Esophagus muscularis mucosa (tissue), 4 donors: ENCODE measurements at places on chromosomes 4 and X. TPM values are rescaled to one million over a fixed set of nuclear protein-coding genes. Genes with fewer than 3 reads are reported as not detected.
A peak's percentile ranks its signal among the peaks of the same experiment; 100 is the strongest.

Gene ADH4
- total RNA-seq = 0.83 TPM

Gene TLR10
- total RNA-seq = 0.17 TPM

Gene HDX
- total RNA-seq = 4.3 TPM

Gene RTL3
- 1.7 TPM for total RNA-seq

Gene MMAA
- 4.8 TPM for total RNA-seq

GRCh38 chr4:173360587-173361221 lies 10.1 kb upstream of the SAP30 start:
- no peak for DNase-seq

GRCh38 chr4:54513204-54513603 lies 144.6 kb upstream of the KIT start:
- peak; percentile 92 for DNase-seq

DNA sequence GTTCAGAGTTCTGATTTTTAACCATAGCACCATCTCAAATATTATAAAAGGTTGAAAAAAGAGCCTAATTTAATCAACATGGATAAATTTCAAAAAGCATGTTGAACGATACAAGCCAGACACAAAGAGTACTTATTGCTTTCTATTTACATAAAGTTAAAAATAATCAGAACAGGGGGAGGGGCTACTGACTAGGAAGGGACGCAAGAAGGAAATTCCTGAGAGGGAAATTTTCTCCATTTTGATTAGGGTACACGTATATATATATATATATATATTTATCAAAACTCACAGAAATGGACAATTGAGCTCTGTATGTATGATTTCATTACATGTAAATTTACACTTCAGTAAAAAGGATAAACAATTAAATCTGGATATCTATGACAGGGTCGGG lies 482 bp upstream of the MBTPS2 start:
- no peak for DNase-seq

DNA sequence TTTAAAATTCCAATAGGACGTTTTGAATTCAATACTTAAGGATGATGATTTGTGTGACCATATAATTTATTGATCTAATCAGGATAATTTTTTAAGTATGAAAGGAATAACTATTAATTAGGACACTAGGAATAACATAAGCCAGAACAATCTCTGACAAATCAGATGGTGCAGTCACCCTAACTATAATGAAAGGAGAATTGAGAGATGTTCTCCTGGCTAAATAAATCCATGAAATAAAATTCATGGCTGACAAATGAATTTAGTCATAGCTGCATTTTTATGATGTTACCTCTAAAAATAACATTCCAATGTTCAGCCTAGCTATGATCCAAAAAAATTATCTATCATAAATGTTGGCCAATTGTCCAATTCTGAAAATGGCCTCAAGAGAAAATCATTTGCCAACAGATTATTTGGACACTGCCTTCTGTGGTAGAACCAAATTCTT lies 190.6 kb upstream of the NEIL3 start:
- DNase-seq = no peak

DNA sequence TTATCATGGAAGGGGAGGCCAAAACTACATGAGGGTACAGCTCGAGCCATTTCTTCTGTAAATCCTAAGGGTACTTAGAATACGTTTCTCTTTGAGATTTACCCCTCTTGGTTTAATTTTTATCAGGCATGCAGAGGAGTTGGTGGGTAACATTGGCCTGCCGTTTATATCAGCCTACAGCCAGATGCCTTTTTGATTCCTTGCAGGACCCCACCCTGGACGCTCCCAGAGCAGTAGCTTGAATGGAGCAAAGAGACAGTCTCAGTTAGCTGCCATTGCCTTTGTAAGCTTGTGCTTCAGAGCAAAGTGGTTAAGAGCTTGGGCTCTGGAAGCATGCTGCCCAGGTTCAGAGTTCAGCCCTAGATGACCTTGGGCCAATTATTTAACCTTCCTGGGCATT lies 9.0 kb downstream of the DOCK11 start:
- no peak for DNase-seq

DNA sequence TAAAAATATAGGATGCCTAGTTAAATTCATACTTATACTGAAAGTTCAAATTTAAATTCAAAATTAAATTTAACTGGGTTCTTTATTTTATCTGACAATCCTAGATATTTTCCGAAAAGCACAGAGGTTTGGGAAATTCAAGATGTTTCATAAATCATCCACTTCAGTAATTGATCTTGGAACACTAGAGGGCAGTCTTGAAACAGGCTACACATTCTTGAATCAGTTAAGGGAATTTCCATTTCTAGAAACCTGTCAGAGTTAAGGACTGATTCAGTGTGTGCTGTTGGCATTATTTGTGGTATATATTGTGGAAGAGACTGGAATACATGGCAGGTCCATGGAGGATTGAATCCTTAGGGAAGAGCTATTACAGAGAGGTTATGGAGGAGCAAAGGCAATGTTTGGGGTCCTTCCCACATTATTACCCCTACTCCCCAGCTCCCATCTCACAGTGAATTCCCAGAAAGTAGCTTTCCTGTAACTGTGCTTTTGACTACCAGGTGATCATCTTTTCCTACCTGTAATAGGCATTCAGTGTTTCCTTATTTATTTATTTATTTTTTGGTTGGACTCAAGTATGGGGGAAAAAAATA lies 92.9 kb downstream of the EGF start:
- peak; percentile 14 for DNase-seq

DNA sequence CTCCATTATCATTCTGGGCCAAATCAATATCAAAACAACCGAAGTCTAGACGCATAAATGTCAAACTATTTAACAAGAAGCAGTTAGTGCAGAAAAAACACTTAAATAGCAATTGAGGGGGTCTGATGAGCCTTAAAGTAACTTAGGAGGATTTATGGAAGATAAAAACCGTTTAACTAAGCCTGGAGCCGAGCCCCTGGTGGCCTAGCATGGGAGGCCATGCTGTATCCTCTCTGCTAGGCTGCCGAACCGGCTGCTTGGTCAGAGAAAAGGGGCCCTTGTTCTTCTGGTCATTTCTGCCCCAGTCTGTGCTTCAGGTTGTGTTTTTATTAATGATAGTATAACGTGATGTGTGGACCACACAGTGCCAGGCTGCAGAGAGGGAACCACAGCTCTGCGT lies 72.4 kb downstream of the CPZ start:
- no peak for DNase-seq

GRCh38 chr4:174538876-174539250 lies 16.6 kb upstream of the HPGD start:
- DNase-seq = no peak

GRCh38 chr4:154622598-154622997 lies 10.1 kb upstream of the FGG start:
- no peak for DNase-seq

- no peak for DNase-seq
Observed at GRCh38 chr4:142467088-142467487, 379.0 kb downstream of the INPP4B start.

- no peak for DNase-seq
Observed at GRCh38 chrX:10851809-10852208, 231.4 kb upstream of the MID1 start.

- DNase-seq = no peak
Observed at GRCh38 chr4:112854420-112854819, 195.0 kb upstream of the ANK2 start.

GRCh38 chr4:78310007-78310739 lies 241.4 kb upstream of the ANXA3 start:
- no peak for DNase-seq

DNA sequence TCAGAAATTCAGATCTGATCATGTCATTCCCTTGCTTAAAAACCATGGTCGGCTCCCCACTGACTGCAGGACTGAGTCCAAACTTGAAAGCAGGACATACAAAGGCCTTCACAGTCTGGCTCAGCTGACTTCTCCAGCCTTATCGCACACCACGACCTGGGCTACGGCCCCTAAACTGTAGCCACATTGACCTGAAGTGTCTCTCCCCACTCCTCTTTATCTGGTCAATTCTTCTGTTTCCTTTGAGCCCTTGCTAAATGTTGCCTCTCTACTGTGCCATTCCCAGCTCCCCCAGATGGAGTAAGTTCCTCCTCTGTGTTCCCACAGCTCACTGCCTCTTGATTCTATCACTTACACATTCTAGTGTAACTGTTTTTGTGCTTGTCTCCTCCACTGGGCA lies 60.5 kb upstream of the CITED1 start:
- no peak for DNase-seq

DNA sequence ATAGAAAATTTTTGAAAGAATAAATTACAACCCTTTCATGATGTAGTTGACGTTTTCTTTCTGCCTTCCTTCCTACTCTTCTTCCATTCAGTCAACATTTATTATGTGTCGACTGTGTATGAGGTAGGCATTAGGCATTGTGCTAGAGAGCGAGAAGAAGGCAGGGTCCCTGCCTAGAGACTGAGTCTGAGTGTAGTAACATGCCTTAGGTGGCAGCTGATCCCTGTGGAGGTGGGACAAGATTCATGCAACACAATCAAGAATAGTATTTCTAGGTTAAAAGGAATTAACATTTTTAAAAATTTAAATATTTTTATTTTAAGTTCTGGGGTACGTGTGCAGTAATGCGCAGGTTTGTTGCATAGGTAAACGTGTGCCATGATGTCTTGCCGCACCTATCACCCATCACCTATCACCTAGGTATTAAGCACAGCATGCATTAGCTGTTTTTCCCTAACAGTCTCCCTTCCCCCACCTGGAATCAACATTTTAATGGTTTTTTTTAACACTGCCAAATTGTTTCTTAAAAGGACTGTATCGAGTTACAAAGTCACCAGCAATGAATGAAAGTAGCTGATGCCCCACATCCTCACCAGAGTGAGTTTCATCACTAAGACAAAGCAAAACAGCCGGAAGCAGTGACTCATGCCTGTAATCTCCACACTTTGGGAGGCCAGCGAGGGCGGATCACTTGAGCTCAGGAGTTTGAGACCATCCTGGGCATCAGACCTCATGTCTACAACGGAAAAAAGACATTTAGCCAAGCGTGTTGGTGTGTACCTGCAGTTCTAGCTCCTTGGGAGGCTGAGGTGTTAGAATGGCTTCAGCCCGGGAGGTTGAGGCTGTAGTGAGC lies 84.0 kb downstream of the WWC2 start:
- no peak for DNase-seq

- DNase-seq = no peak
Observed at GRCh38 chr4:64305565-64306254, 103.5 kb downstream of the TECRL start.

GRCh38 chr4:137502339-137503129 lies 29.8 kb downstream of the PCDH18 start:
- DNase-seq = no peak

GRCh38 chrX:119721487-119721886 lies 28.5 kb upstream of the SEPTIN6 start:
- DNase-seq = no peak

DNA sequence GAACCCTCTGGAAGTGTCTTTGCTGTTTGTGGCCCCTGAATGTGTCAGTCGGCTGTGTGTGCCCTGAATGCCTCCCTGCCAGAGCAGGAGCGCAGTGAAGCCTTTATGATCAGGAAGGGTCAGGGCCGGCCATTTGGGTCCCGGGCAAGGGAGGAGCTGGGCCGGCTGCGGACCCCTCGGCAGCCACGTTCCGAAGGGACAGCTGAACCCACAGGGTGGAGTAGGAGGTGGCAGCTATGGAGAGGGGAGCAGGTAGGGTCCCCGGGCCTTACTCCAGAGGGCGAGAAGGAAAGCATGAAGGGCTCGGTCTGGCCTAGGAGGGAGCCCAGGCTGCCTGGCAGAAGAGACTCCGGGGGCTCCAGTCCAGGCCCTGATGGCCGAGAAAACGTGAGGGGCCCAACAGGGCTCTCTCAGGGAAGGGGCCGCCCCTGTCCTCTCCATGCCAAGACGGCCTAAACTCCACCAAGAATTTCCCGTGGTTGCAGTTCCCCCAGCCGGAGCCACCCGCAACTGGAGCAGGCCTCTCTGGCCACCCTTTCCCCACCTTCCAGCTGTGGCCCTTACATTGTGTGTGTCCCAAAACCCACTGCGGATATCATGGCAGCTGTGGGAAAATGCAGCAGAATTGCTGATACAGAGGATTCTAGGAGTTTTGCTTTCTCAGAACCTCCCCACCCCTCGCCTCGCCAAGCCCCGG lies 182.2 kb upstream of the STK26 start:
- no peak for DNase-seq

GRCh38 chrX:15664487-15665444 lies at the start of gene CLTRN:
Gene CLTRN (minus strand): TSS chrX:15664805. CDS start chrX:15664775, 30 bp downstream.
- no peak for DNase-seq

DNA sequence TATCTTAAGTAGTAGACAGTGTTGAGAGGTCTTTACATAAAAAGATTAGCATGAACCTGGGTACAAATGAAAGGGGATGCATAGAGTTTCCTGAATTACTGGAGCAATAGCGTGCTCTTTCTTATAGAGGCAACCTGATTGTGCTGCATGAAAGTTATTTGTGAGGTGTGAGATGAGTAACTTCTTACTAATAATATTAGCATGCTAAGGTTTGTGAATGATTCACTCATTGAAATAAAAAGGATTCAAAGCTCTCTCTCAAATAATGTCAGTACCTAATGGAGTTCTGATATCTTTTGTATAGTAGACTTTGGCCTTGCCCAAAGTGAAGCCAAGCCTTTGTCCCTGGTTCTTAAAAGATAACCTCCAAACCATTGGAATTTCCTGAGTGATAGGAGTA lies 131.0 kb upstream of the CXXC4 start:
- no peak for DNase-seq

- no peak for DNase-seq
Observed at GRCh38 chr4:94525993-94526728, 74.4 kb downstream of the PDLIM5 start.

- no peak for DNase-seq
Observed at GRCh38 chr4:177182166-177182565, 127.5 kb upstream of the NEIL3 start.
